ENCODE measurements at places on chromosomes 3 and 15. TPM values are rescaled to one million over a fixed set of nuclear protein-coding genes. Genes with fewer than 3 reads are reported as not detected.

- DNase-seq, result peak; percentile 33
Observed at GRCh38 chr3:72255791-72256559, 471.0 kb upstream of the PROK2 start.

GRCh38 chr3:97181704-97182103, 367.3 kb downstream of the EPHA6 start:
- no peak for DNase-seq

DNA sequence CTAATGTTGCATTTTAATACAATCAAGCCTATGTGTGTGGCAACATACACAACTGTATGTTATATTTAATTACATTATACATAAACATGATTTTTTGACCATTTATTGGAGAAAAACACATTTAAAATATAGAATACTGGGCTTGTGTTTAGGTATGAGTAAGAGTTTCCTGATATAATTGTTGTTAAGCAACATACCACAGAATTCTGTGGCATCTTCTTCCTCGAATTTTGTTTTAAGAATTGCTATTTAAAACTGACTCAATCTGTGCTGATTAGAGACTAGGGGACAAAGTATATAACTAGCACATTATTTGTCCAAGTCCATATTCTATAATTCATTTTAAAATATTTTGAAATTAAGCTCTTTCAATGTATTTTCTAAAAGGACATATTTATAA, 376.8 kb upstream of the THBS1 start:
- no peak for DNase-seq

DNA sequence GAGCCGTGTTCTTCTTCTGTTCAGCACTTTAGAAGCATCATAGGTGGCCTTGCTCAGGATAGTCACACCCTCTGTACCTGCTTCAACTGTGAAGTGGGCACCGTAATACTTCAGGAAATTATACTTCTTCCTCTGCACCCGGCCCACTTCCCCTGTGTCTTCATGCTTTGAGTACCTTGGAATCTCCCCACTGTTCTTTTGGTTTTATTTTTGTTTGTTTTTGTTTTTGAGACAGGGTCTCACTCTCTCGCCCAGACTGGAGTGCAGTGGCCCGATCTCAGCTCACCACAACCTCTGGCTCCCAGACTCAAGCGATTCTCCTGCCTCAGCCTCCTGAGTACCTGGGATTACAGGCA, 1.7 kb downstream of the P2RY14 start:
- peak; percentile 15 for DNase-seq

DNA sequence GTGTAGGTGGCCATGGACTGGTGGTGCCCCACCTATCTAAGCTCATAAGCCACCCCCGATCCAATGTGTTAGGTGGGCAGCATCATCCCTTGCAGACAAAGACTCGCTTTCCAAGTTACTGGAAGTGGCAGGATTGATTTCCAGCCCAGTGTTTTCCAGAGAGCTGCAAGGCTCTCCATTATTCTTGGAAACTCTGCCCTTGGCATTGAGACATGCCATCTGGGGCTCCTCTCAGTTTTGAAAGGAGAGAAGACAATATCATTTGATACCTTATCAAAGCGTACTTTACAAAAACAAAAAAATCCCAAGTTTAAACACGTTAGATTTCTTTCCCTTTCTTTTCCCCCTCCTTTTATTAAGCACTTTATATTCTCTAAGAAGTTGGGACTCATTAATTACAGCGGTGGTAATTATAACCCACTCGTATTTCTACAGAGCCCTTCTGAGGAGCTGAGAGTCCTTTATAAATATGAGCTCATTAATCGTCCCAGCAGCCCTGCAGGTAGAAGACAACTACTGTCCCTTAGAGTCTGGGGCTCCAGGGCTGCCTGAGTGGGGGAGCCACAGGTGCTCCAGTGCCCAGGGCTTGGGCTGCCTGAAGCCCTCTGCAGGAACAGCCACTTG, 226.1 kb downstream of the TLE3 start:
- no peak for DNase-seq

DNA sequence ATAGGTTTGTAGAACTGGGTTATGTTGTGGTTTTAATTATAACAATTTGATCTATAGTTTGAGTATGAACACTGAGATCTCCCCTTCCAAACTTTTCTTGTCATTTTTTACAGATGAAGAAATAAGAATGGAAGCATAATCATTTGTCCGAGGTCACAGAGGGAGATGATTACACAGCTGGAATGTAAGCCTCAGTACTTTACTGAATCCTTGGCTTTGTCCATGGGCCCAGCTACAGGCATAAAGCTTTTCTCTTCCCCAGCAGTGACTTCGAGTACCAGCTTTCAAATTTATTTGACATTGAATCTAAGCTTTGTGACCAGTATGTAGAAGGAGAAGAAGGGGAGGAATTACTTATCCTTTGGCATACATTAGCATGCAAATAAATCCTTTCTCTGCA, 80.9 kb upstream of the DCBLD2 start:
- DNase-seq, result no peak

DNA sequence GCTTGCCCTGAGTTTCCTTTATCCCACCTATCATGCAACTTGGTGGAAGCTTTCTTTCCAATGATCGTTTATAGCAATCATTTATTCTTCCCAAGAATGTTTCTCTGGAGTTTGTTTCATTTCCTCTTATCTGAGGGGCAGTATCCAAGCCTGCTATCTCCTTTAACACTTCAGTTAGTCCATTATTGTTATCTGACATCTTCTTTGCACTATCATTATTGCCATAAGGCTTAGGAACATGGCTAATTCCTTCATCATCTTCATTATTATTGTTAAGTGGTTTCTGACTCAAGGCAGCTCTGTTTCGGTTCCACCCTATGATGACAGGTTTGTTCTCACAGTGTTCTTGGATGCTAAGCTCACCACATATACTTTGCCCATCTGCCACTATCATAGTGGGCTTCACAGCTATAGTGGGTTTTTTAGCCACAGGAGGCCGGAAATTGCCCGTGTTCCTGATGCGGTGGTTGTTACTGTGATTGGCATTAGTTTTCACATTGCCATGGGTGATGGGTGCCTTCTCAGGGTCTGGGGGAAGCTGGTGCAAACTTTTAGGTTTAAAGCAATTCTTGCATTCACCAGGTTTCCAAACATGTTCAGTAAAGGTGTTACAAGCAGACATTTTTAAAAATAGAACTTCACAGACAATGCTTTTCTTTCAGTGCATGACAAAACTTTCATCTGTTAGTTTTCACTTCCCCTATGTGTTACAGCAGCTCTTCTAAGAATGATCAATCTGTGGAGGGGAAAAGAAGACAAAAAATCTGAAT, 110.6 kb upstream of the TSPAN3 start:
- DNase-seq, result no peak

- no peak for DNase-seq
Observed at GRCh38 chr3:116951610-116952009, 242.0 kb downstream of the TUSC7 start.

GRCh38 chr3:192155194-192155593, 572.1 kb downstream of the FGF12 start:
- DNase-seq, result no peak

DNA sequence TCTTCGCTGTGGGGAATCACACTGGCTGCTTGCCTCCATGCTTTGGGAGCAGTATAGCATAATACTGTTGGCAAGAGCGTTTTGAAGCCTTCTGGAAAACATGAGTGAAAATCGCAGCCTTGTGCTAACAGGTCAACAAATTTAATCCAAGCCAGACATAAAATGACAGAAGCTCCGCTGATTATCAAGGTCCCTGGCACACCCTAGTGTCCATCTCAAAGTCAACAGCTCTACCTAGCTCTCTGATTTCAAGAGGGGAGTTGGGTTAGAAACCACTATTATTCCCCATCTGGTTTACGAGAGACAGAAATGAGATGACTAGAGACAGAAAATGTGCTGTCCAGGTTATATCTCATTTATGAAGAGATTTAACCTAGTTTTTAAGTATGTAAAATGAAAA, 73.6 kb upstream of the MDFIC2 start:
- no peak for DNase-seq

- DNase-seq, result no peak
Observed at GRCh38 chr3:151224268-151224866, 21.4 kb upstream of the GPR171 start.

DNA sequence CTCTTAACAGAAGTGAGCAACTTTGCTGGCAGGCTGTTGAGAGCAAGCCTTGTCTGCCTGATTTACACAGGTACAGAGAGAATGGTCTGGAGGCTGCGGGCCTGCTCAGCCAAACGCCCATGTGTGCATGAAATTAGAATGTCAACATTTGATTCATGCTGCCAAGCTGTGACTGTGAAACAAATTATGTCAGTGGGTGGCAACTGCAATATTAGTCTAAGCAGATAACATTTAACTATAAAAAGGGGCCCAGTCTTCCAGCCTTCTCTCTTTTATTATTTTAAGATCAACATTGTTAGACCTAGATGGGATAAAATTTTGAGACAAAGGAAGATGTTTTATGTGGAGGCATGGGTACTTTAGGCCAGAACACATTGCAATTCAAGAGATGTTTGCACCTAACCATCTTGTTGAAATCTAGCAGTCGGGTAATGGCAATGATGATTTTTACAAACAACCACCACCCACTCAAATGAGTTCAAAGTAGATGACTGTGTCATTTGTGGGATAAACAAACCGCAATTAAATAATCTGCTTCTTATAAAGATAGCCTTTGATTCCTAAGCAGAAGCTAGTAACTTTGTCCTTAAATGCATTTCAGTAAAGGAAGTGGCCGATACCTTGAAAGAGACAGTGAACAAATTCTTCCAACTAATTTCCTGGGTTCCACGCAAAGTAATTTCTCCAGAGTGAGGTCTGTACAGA, 70.2 kb downstream of the FOXB1 start:
- DNase-seq, result peak; percentile 4

DNA sequence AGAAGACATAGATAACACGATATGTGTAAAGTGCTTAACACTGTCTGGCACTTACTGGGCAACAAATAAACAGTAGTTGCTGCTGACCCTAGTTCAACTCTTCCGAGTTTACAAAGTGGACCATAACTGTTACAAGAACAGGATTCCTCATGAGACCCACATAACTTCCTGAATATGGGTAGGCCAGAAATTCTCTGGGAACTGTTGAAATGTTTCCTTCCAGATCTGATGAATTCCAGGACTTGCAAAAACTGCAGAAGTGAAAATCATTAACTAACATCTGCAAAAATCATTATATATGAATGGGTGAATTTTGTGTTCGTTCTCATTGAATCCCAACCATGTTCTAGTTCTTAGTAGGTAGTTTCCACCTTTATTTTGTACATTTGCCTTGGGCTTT, 181.7 kb upstream of the MME start:
- no peak for DNase-seq

DNA sequence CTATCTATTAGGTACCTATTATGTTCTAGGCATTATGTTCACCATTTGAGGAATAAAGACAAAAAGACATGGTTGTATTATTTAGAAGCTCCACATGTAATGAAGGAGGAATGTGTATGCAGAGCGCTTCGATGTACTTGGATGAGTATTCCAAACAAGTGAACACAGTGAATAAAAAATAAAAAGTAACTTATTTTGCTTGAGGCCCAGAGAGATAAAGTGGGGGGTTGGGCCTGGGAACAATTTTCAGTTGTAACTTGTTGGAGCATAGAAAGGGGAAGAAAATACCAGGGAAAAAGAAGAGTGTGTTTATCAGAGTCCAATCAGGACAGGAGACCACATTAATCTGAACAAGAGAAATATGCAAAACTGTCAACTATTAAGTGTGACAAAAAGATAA, 445.7 kb upstream of the BCHE start:
- DNase-seq, result no peak

GRCh38 chr3:78726545-78726944, 1041.3 kb downstream of the ROBO1 start:
- no peak for DNase-seq

DNA sequence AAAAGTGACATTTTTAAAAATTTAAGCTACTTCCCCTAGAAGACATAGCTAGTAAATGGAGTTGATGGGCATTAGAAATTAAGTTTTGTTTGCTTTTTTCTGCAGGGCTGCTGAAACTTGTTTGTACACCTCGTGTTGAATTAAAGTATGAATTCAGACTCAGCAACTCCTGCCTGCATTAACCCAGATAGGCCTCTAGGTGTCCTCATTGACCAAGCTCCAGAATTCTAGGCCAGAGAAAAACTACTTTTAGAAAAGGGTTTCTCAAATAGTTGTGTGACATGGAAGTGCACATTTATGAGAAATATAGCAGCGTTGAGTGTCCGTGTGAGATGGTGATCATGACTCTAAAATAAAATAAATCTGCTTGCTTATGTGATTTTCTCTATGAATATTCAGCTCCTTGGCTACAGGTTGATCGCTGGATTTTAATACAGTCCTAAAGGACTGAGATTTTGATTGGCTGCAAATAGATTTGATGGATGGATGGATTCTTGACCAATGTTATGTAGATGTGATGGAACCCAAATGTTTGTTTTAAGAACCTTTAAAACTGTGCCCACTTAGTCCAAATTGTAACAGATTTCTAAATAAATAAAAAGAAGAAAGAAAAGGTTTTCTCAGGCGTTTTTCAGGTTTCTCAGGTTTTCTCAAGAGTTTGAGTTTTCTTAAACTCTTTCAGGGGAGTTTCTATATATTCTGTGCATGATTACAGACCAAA, 39.4 kb upstream of the LMOD3 start:
- DNase-seq, result peak; percentile 56

DNA sequence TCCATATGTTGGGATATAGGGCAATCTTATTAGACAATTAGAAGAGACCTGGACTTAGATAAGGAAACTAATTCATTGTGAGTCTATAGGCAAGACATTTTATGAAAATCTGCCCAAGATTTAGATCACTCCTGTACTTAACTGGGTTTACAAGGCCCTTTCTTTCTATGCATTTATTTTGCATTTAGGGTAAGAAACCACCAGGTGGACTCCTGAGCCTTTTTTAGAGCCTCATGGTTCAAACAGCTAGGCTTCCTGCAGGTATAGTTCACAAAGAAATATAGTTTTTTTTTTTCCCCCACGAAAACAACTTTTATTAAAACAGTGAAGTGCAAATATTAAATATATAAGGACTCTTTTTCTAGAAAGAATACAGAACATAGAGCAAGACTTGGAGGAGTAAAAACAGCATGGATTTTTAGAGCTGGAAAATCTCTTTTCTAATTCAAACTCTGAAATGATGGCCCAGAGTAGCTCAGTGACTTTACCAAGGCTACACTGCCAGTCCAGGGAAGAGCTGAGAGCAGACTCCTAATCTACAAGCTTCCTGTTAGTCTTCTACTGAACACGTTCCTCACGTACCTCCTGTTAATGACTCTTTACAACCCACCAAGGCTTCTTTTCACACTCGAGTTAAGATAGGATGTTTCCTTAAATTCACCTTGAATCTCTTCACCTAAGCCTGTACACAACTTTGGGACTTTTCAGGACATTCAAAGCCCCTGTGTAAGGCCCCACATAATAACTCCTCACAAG, 400.9 kb upstream of the ATP11B start:
- no peak for DNase-seq

DNA sequence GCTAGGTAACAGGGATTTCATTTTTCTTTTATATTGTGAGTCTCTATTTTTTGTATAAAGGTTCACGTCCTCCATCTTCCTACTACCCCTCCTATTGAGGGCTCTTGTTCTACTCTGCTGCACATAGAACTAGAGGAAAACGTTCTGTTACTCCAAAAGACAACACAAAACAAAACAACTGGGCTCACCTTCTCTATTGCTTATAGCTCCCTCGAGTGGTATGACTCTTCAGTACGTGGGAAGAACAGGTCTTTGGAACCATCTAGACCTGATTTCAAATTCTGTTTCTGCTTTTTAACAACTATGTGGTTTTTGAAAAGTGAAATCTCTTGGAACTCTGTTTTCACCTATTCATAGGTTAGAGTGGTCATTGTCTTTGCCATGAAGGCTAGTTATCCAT, 515.3 kb downstream of the SOX2 start:
- no peak for DNase-seq

The HDGFL3 gene
- total RNA-seq, result 3.6 TPM

The MCTP2 gene
- total RNA-seq, result 13.8 TPM

The FOXL2NB gene
- not detected for total RNA-seq

The ANKRD34C gene
- not detected for total RNA-seq

All from naive thymus-derived CD4-positive, alpha-beta T cell (primary cell).